ENCODE measurements at places on chromosomes 12 and 14. TPM values are rescaled to one million over a fixed set of nuclear protein-coding genes. Genes with fewer than 3 reads are reported as not detected.
A peak's percentile ranks its signal among the peaks of the same experiment; 100 is the strongest.

The NKX2-1 gene
- total RNA-seq: not detected

The TMEM233 gene
- 1.9 TPM for total RNA-seq

The SERPINA12 gene
- total RNA-seq: not detected

The CSAD gene
- total RNA-seq: 17.3 TPM

The ARG2 gene
- 17.0 TPM for total RNA-seq

The MGP gene
- total RNA-seq: 9.1 TPM

The TPPP2 gene
- total RNA-seq: not detected

The KRT72 gene
- not detected for total RNA-seq

The LTB4R2 gene
- total RNA-seq: 8.4 TPM

The RHOJ gene
- total RNA-seq: 57.3 TPM

The HOXC10 gene
- 1.2 TPM for total RNA-seq

The ZDHHC22 gene
- not detected for total RNA-seq

The CCDC60 gene
- total RNA-seq: not detected

- DNase-seq: no peak
These were observed 879.2 kb downstream of the AACS start for GRCh38 chr12:125944446-125944845.

DNA sequence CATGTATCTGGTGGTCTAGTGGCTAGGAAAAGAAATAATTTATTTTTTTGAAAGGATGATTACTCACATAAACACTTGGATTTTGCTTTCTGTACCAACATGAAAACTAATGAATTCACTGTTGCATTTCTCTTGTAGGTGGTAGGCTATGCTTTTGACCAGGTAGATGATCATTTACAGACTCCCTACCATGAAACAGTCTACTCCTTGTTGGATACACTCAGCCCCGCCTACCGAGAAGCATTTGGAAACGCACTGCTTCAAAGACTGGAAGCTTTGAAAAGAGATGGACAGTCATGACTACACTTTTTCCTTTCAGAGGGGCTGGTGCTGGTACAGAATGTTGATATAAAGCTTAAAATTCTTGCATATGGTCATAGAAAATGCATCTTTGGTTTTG is 6.5 kb upstream of the AK7 start:
- no peak for DNase-seq

- DNase-seq: peak; percentile 83
These were observed 195.1 kb upstream of the RTL1 start for GRCh38 chr14:101098641-101099040.

- DNase-seq: peak; percentile 86
These were observed 7.6 kb downstream of the VPS37B start for GRCh38 chr12:122888232-122888752.

GRCh38 chr14:73576391-73576790 is 7.4 kb downstream of the ACOT2 start:
- DNase-seq: no peak

GRCh38 chr12:120167529-120168095 is 26.9 kb downstream of the GCN1 start:
- DNase-seq: no peak

- DNase-seq: no peak
These were observed 6.7 kb downstream of the HOXC5 start for GRCh38 chr12:54039417-54040147.

DNA sequence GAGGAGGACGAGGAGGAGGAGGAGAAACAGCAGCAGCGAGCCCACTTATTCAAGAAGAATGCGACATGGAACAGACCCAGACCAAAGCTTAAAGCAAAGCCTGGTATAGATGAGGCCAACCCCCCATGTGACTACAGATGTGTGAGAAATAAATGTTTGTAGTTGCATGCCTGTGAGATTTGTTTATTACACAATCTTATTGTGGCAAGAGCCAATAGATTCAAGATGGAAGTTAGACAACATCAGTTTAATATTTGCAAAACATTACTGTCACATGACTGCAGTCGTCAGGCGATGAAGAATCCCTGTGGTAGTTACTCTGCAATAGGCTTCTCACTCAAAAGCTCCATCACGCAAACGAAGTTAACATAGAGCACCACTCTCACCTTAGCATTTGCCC is 17.2 kb upstream of the SLC35F4 start:
- DNase-seq: no peak

- peak; percentile 98 for DNase-seq
These were observed 16.5 kb upstream of the RIMKLB start for GRCh38 chr12:8681129-8681884.

DNA sequence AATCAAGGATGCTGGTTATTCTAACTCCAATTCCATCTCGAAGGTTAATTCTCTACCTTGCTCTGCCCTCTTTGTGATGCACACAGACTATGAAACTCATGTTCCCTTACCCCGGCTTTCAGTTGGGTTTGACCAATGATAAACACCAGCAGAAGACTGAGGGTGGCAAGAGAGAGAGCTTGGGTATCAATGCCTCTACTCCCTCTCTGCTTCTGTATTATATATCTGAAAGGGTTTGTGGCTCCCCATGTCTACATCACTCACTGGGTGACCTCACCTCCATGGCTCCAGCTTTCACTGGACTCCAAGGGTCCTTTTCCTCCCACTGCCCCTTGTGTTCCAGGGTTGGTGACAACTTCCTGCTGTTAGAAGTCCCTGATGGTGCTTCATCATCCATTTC is 659.0 kb upstream of the TBX3 start:
- no peak for DNase-seq

- DNase-seq: no peak
These were observed 119.4 kb upstream of the PLEKHA5 start for GRCh38 chr12:19010087-19010486.

DNA sequence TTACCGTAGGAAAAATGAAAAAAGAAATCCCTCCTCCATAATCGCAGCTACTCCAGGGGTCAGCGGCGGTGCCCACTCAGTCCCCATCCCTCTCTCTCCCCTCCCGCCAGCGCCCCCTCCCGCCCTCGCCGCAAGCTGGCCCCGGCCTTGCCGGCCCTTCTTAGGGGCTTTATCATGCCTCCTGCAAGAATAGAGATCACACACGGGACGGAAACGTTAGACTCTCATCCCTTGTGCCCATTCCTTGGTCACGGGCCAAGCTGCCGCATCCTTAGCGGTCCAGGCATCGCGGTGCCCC is 692 bp upstream of the COX14 start:
- DNase-seq: no peak

DNA sequence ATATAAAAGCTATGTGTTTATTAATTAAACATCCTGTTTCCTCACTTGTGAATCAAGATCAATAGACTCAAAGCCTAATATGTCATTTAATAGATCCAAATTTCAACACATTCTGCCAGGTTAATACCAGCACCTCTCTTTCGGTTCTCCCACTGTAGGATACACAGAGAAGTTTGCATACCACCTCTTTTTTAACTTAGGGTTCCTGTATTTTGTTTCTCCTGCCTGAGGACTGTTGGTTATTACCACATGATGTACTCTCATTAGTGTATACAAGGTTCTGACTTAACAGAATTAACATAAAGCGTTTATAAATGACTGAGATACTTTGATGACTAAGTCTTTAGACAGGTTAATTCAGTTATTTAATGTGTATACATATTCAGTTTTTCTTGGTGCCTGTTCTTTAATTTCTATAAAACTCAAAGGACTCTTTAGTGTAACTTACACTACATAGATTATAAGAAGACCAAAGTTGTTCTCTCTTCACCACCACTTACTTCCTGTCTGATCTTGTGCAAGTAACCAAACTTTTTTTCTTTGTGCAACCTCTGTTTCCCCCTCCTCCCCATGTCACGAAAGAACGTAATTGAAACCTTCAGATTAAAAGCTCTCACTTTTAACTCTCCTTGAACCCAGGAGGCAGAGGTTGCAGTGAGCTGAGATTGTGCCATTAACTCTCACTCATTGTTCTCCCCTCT is 89.8 kb upstream of the DNM1L start:
- no peak for DNase-seq

DNA sequence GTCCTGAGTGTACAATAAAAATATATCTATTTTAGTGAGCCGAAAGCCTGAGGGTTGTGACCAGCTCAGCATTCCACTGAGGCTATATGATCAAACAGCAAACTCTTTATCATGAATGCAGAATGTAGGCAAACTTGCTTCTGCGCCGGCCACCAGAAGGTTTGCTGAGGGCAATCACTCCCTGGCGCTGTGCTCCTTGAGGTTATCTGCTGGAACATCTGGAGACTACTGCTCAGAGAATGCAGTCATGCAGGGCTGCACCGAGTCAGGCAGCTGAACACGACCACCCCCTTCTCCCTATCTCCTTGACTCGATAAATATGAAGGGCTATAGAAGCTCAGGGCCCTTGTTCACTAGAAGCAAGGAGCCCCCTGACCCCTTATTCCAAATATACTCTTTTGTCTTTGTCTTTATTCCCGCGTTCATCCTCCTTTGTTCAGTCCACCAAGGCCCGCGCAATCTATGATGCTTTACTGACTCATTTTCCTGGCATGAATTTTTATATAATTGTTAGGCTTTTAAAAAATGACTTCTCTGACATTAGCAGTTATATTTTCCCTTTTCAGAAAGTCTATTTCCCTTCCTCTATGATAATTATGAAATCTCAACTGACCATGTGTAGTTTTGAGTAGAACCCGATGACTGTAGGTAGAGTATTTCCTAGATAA is 1089.3 kb downstream of the SLC16A7 start:
- no peak for DNase-seq

DNA sequence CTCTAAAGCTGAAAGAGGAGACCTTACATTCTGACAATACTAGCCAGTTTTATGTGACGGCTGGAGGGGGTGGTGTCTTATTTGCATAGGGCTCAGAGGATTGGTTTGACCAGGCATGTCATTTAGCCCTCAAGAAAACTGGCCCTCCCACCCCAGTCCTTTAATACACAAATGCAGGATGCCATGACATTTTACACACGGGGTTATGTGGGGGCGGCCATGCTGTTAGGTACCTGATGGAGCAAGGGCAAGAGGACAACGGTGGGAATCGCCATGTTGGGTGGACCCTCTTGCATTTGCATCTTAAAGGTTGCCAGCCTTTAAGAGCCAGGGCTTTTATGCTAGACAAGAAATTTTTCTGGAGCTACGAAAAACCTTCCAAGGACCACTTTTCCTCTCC is 23.3 kb downstream of the MDM2 start:
- DNase-seq: no peak

DNA sequence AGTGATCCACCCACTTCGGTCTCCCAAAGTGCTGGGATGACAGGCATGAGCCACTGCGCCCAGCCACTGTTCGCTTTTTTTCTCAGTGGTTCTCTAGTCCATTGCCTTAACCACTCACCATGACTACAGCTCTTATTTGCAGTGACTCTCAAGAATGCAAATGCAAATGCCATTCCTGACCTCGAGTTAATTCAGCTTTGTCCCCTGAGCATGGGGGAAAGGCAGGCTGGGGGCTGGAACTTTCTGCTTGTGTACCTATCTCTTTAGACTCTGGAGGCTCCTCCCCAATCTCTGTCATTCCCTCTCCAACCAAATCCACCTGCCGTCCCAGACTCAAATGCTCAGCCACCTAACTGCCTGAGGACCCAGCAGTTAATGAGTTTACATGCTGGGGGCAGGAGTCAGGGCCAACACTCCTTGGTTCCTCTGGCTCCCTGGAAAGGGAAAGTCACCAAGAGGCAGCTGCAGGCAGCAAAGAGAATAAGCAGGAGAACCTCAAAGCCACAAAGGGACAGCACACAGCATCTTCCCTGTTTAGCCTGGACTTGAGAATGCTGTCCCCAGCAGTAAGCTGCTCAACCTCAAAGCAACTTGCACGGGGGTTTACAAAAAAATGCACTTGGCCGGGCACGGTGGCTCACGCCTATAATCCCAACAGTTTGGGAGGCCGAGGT is 5.3 kb upstream of the HNF1A start:
- no peak for DNase-seq

DNA sequence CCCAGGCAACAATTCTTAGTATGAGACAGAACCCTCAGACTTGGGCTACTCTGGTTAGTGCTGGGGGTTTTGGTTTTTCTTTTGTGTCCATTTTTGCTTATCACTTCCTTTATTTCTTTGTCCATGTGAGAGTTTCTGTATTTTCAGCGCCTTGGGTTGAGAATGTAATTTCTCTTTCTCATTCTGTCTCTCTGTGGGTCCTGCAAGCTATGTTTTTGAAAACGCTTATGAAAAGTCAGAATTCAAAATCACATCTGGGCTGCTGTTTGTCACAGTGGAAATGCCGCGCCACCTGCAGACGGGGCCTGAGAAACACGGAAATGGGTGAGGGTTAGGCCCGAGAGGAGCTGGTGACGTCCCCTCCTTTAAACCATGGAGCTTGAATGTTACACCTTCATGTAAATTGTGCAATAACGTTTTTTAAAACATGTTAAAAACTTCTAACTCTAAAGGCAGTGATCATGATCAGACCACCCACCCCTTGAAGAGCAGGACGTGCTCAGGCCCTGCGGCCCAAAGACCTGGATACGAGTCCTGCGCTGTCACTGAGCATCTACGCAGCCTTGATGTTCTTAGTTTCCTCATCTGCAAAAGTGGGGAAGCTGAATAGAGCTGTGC is 26.1 kb downstream of the JDP2 start:
- DNase-seq: no peak

- DNase-seq: no peak
These were observed 52.5 kb upstream of the RESF1 start for GRCh38 chr12:31906557-31907301.

- DNase-seq: no peak
These were observed 212.8 kb upstream of the SYT1 start for GRCh38 chr12:78651755-78652154.

DNA sequence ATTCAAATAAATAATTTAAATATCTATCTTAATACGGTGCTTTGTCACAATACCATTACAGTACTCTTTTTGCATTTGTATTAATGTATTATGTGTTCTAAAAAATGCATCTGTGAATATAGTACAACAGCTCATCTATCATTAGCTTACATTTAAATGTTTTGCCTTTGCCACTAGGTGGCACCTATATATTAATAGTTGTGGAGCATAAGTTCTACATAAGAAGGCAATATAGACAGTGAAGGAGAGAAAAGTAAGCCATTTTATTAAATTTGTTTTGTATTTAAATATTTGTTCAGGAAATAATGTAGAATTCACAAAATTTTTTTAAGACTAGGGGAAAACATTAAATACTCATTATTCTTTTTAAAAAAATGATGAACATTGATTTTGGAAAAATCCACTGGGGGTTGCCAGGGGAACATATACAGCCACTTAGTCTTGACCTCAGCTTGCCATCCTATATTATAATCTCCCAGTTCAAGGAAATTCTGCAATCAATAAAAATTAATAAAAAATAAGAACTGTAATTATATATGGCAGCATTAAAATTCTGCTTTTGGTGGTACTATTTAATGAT is 9.8 kb downstream of the CCER1 start:
- DNase-seq: no peak

- DNase-seq: no peak
These were observed 415.4 kb downstream of the DPF3 start for GRCh38 chr14:72478471-72478893.

- DNase-seq: no peak
These were observed 59.4 kb downstream of the BCL11B start for GRCh38 chr14:99212646-99213045.

Data from glomerular endothelial cell (primary cell).